NCI-H1417 (cell line): ENCODE measurements at places on chromosomes 1 and 21.

DNA sequence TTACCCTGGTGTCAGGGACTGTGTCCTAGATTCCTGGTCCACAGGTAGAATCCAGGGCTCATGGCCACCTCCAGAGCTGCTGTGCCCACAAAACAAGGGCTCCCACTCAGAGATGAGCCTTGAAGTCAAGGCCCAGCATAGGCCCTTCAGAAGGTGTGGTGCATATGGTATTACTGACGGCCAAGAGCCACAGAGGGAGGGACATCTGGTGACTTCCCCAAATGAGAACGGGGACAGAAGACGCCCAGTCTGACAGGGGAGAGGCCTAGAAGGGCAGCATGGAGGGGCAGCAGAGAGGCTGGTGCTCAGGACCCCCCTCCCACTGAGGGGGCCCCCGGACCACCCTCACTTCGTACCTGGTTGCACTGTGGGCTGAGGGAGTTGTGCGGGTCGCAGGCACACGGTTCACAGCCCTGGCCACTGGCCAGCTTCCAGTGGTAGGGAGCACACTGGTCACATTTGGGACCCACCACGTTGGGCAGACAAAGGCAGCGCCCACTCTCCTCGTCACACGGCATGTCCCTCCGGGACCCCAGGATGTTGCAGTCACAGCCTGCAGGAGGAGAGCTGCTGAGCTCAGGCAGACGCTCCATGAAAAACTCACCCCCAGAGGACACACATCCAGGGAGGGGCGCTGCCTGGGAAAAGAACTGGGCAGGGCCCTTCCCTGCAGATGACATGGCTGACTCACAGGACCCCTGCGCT, 25.0 kb downstream of the LAMB3 start:
- DNase-seq, result no peak

- no peak for DNase-seq
Observed at GRCh38 chr1:69045572-69045971, 522.1 kb upstream of the LRRC7 start.

- no peak for DNase-seq
Observed at GRCh38 chr1:204702552-204703267, 17.2 kb upstream of the LRRN2 start.

- no peak for DNase-seq
Observed at GRCh38 chr1:206581571-206581981, 30.7 kb downstream of the EIF2D start.

DNA sequence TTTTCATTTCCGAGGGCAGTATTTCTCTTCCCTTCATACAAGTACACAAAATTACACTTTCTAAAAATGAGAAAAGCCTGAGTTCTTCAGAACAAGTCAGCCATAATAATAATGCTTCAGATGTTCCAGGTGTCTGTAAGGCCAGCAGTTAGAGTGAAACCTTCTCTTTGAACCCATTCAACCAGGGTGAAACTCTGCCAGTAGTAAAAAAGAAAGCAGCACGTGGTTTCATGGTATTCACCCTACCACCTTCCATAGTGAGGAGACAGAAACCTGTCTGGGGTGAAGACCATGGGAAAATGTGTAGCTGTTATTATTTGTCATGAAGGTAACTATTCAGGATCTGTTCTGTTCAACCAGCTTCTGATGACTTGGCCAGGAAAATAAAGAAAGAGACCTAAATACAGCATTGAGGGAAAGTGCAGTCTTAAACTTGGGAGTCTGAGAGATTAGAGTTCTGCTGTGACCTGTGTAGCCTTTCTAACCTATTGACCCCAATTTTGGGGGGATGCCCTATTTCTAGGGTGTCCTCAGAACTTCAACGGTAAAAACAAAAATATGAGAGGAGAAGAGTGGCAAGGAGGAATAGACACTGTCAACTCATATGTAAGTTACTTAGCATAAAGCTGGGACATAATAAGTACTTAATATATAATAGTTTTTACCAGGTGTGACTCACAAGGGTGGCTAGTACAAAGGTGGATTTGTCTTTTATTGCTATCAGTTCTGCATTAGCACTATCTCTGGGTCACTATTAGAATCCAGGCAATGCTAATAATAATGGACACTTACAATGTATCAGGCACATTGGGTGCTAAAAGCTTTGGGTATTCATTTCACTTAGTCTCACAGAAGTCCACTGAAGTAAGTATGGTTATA, 70.0 kb upstream of the TNFSF4 start:
- no peak for DNase-seq

- DNase-seq, result no peak
Observed at GRCh38 chr1:198638894-198639635, at the start of gene PTPRC. Gene PTPRC, plus strand, starts transcription at chr1:198639040. Its CDS starts 229 bp downstream, at chr1:198639269.

- no peak for DNase-seq
Observed at GRCh38 chr1:214698559-214698958, 95.6 kb downstream of the CENPF start.

GRCh38 chr1:62194651-62195544, at the start of gene L1TD1:
Gene L1TD1, plus strand, starts transcription at chr1:62194849. Its CDS starts 11,780 bp downstream, at chr1:62206629.
- no peak for DNase-seq

GRCh38 chr21:31339721-31340120, 4.3 kb downstream of the TIAM1 start:
- DNase-seq, result no peak

- no peak for DNase-seq
Observed at GRCh38 chr1:26535201-26535600, 5.6 kb downstream of the RPS6KA1 start.

- DNase-seq, result no peak
Observed at GRCh38 chr21:32930673-32931072, 95.1 kb upstream of the OLIG2 start.

- DNase-seq, result no peak
Observed at GRCh38 chr1:180911640-180912191, 981 bp upstream of the KIAA1614 start.

GRCh38 chr21:45328198-45329091, 40.8 kb upstream of the POFUT2 start:
- no peak for DNase-seq

DNA sequence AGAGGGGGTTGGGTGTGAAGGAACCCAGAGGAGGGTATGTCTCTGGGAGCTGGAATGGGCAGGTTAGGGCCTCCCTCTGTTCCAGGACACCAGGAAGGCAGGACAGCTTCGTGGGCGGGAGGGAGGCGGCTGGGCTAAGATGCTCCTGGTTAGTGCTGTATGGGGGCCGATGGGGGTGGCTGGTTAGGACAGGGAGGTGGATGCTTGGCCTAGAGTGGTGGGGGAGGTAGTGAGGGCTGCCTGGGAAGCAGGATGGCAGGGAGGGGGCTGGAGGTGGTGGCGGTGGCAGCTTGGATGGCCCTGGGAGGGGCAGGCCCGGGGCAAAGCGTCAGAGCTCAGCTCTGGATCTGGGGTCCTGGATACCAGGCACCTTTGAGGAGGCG, 6.2 kb upstream of the MMP23B start:
- DNase-seq, result no peak
